ENCODE measurements at places on chromosomes 5 and 9.
A peak's percentile ranks its signal among the peaks of the same experiment; 100 is the strongest.

- no peak for DNase-seq
These were observed 2.3 kb downstream of the SMIM3 start for GRCh38 chr5:150780816-150781221.

DNA sequence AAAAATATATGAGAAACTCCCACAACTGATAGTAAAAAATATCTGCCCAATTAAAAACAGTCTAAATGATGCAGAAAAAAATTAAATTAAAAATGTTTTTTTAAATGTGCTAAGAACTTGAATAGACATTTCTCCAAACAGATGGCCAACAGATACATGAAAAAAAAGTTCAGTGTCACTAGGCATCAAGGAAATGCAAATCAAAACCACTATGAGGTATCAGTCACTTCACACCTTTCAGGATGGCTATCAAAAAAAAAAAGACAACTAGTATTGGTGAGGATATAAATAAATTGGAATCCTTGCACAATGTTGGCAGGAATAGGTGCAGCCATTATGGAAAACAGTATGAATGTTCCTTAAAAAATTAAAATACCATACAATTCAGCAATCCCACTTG is 16.6 kb downstream of the ZNF131 start:
- no peak for DNase-seq

- no peak for DNase-seq
These were observed 154.3 kb upstream of the TBC1D2 start for GRCh38 chr9:98409719-98410118.

- DNase-seq: no peak
These were observed 95.4 kb upstream of the MINAR2 start for GRCh38 chr5:129652349-129653056.

DNA sequence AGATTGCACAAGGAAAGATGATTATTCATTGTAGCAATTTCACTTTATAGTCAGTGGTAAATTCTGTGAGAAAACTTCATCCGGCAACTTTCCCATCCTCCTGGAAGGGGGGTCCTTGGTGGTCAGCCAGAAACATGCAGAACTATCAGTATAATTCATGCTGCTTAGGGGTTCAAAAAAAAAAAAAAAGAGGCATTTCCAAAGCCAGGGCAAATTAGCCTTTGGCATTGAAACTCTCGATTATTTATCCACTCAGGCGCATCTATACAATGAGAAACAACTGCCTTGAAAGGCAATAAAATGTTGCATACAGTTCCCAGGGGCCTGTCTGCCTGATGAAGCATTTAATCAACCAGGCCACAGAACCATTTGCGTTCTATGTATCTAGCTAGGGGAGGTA is 263.3 kb downstream of the TMEM167A start:
- DNase-seq: no peak

- DNase-seq: peak; percentile 58
These were observed 2.1 kb downstream of the ARHGEF37 start for GRCh38 chr5:149583394-149583793.

- DNase-seq: no peak
These were observed 507.0 kb downstream of the TAF11L14 start for GRCh38 chr5:18141222-18141621.

DNA sequence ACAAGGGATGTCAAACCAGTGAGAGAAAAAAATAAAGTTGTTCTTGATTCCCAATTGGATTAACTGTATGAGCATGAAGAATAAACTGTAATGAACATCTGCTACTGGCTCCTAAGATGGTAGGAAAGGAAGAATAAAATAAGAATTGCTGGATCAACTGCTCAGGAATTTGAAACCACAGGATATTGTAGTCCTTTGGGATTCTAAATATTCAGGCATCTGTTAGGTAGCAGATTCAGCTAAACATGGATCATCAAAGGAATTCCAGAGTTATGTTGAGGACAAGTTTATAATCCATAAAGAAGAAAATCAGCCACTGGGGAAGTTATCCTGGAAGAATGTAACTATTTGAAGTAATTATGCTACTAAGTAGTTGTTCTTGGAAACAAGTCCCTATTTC is 65.8 kb downstream of the ISL1 start:
- no peak for DNase-seq

GRCh38 chr9:126233913-126234525 is 92.6 kb upstream of the MVB12B start:
- no peak for DNase-seq

DNA sequence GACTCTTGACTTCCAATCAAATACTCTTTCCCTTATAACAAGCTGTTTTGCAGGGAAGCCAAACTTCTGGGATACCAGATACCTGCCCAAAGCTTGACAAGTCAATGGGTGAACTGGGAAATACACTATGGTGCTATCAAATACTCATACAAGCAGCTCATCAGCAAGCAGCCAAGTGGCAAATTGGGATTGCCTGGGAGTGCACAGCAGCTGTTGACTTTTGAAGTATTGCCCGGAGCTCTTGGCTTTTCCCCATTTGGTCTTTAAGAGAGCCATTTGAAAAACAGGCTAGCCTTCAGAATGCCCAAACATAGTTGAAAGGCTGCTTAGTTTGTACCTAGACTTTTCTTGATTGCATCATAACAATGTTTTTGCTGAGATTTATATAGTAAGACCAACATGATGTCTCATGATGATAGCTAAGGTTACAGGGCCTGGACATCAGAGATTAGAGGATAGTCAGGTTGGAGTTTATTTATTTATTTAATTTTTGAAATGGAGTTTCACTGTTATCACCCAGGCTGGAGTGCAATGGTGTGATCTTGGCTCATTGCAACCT is 210.1 kb upstream of the ZNF608 start:
- DNase-seq: no peak

- no peak for DNase-seq
These were observed 113.0 kb downstream of the SMARCA2 start for GRCh38 chr9:2128141-2128540.

GRCh38 chr5:167361795-167362194 is 929.6 kb upstream of the WWC1 start:
- DNase-seq: no peak

- DNase-seq: no peak
These were observed 25.7 kb upstream of the ENTREP1 start for GRCh38 chr9:69299315-69299714.

DNA sequence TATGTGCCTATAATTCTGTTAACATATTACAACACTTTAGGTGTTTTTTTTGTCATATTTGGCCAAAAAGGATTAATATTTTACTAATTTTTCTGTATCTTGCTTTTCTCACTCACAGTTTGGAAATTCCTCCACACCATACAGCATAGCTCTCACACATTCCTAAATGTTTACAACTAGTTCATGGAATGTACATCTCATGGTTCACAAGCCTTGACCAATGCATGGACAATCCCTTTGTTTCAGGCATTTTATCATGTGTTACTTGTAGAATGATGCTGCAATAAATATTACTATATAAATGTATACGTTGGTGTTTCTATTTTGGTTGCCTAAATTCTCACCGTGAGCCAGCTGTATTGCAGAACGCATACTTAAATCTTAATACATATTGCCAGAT is 80.5 kb upstream of the SPATA31C2 start:
- no peak for DNase-seq

- DNase-seq: no peak
These were observed 25.1 kb downstream of the RNF145 start for GRCh38 chr5:159184236-159184635.

GRCh38 chr5:10229306-10230048 is 20.2 kb downstream of the ATPSCKMT start:
- DNase-seq: peak; percentile 15

DNA sequence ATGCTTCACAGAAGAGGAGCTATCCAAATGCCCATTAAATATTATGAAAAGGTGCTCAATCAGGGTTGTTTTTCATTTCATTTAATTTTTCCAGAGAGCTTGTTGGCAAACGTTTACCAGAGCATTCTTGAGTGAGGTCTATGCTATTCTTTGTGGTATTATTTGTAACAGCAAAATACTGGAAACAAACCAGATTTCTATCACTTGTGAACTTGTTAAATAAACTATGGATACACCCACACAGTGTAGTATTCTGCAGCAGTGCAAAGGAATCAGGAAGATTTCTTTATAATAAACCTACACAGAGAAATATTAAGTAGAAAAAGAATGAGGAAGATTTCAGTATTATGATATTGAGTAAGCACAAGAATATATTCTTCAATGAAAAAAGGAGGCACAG is 15.0 kb upstream of the SLC1A1 start:
- no peak for DNase-seq

DNA sequence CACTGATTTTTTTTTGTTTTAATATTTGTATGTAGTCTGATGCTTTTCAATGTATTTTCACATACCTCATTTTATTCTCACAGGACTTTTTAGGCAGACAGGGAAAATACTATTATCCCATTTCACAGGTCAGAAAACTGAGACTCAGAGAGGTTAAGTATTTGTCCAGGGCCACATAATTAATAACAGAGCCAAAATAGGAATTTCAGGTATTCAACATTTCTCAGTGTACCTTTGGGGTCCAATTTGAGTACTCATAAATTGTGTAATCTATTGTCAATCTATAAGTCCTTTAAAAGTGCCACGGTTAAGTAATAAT is 120.7 kb upstream of the GRHPR start:
- no peak for DNase-seq

- peak; percentile 57 for DNase-seq
These were observed 106.3 kb upstream of the SSBP2 start for GRCh38 chr5:81856948-81857928.

DNA sequence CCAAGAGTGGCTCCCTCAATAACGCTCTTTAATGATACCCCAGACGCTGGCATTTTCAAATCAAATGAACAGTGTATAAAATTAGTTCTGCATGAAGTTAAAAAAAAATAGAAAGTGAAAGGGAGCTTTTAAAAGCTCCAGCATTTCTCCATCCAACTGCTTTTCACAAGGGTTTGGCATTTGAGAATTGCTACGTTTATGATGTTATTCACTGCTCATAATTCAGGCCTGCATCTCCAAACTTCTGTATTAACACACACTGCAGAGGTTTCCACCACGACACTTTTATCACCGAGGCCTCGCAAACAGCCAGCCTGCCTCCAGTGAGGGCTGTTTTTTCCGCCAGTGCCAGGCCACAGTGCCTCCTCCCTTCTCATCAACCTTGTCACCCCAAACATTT is 205.5 kb upstream of the EFNA5 start:
- DNase-seq: no peak

DNA sequence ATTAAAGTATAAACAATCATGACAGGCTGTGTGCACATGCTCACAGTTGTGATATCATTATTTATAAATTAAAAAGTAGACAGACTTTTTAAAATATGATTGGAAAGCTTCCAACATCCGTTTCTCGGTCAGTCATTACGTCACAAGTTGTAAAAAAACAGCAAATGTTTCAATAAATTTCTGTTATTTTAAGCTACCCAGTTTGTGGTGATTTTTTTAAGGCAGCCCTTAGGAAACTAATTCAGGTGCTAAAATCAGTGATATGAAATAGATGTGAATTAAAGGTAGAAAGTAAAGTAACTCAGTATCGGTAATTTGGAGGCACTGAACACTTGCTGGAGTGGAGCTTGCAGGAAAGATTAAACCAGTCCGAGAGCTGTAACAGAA is 1.2 kb downstream of the CCNH start:
- DNase-seq: peak; percentile 33

DNA sequence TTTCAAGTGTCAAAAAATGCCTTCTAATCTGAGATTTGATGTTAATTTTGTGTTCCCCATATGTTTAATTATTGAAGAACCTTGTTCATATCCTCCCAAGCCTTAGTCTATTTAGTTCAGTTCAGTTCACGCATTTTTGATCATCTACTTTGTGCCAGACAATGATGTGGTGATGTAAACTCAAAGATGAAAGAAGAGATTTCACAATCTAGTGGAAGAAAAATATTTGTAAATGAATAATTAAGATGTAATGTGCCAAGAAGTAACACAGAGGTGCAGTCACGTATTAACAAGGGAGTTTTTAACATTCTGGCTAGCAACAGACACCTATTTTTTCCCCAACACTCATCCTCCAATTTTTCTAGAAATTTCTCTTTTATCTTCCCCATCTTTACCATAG is 22.1 kb upstream of the KIF2A start:
- no peak for DNase-seq

DNA sequence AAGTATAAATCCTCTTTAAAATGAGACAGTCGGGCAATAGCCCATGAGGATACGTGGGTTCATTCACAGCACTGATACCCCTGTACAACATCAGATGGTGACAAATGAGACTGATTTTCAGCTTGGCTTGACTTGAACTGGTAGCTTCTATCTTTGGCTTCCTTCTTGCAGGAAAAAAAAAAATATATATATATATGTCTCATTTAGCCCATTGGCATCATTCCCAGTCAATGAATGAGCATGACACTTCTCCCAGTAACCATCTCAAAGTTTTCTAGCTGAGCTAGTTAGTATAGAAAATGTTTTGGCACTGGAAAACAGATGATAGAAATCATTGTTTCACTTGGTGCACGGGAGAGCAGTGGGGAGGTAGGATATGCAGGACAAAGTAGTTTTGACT is 222.5 kb upstream of the TAS2R1 start:
- no peak for DNase-seq

GRCh38 chr9:104927216-104927911 is 591 bp downstream of the ABCA1 start:
- DNase-seq: peak; percentile 40
